Effector memory CD4-positive, alpha-beta T cell (primary cell): ENCODE measurements at places on chromosomes 2 and 18.
A peak's percentile ranks its signal among the peaks of the same experiment; 100 is the strongest.

DNA sequence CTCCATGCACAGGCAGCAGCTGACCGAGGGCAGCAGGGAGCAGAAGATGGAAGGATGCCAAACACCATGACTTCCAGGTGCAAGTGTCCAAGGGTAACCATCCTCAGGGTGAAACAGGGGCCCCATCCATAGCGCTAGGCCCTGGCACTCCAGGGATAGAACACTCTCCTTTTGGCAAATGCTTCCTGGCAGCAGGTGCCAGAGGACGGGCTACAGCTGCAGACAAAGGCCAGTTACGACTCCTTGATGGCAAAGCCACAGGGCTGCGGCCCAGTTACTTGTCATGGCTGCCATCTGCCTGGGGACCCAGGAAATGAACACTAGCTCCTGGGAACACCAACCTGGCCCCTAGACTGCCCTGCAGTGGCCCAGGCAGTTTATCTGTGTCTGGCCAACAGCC is 178.8 kb downstream of the TMEM163 start:
- DNase-seq = no peak

DNA sequence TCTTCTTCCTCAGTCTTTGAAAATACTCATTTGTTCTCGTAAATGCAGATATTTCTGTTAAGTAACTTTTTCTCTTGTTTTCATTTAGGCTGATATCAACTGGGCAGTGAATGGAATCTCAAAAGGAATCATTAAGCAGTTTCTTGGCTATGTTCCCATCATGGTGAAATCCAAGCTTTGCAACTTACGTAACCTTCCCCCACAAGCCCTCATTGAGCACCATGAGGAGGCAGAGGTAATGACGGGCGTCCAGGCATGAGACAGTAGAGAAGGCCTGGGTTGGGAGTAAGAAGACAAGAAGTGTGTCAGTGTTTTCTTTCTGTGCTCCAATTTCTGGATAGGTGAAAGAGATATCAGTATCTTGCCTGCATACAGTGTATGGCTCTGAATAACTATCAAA is 5.1 kb downstream of the POLR1B start:
- no peak for DNase-seq

GRCh38 chr2:188695953-188696352 is 278.2 kb upstream of the COL3A1 start:
- no peak for DNase-seq

DNA sequence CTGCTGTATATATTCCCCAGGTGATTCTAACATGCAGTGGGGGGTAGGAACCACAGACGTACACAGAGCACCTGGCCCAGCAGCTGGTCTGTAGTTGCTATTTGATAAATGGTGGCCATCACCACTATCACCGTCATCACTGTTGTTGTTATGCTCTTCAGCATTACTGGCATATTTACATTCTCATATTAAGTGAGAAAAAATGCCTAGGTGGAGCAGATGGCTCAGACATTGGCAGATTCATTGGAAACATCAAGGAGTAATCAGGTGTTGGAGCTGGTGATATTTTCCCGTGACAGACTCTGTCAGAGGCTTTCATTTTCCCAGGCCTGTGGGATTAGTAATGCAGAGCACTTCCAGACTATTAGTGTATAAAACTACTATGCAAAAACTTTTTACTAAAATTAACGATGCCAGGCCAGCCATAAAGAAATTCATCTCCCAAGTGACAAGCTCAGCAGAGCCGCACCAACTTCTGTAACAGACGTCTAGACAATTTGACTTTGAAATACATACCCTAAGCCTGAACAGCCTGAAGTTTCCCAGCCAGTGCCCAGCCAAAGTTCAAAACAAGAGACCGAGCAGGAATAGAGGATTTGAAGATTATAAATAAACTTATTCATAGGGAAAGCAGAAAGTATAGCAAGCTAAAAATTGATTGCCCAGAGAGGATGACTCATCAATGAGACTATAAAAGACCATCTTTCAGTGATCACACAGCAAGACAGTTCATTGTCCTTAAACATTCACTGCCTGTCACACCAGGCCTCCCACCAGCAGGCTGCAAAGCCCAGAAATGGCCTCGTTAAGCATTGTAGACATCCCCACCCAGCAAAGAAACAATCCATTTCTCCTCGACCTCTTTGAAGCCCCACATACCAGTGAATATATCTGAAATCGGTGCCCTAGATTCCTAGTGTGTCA is 247.4 kb upstream of the CHAC2 start:
- DNase-seq = no peak

DNA sequence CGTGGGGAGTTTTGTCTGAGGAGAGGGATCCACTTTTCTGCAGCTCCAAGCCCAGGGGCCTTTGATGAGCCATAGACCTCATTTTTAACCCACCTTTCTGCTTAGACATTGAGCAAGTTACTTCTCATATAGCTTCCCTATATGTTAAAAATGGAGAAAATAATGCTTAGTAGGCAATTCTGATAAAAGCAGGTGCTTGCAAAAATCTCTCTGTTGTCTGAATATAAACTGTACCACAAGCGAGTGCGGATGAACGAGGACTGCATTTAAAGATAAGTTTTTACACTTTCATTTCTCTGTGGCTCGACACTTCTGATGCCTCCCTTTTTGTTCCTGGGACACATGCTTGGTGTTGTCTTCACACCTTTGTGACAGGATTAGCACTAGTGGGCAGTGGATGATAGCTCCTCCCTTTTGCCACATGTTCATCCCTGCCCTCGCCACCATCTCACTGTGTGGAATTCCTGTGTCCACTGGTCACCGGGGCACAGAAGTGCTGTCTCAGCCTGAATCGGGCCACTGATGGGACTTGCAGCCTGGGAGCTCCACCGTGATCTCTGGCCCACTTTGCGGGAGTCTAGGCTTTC is 1.6 kb downstream of the TYMS start:
- DNase-seq = no peak

GRCh38 chr18:34976899-34977837 is 64.0 kb upstream of the MAPRE2 start:
- DNase-seq = peak; percentile 58

DNA sequence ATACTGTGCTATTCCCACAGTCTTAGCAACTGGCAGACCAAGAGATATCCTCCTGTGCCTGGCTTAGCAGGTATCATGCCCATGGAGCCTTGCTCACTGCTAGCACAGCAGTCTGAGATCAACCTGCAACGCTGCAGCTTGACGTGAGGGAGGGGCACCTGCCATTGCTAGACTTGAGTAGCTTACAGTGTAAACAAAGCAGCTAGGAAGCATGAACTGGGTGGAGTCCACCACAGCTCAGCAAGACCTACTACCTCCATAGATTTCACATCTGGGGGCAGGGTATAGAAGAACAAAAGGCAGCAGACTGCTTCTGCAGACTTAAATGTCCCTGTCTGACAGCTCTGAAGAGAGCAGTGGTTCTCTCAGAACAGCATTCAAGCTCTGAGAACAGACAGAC is 74.8 kb downstream of the AKAIN1 start:
- no peak for DNase-seq

GRCh38 chr18:61821748-61822147 is 71.1 kb downstream of the RNF152 start:
- no peak for DNase-seq

DNA sequence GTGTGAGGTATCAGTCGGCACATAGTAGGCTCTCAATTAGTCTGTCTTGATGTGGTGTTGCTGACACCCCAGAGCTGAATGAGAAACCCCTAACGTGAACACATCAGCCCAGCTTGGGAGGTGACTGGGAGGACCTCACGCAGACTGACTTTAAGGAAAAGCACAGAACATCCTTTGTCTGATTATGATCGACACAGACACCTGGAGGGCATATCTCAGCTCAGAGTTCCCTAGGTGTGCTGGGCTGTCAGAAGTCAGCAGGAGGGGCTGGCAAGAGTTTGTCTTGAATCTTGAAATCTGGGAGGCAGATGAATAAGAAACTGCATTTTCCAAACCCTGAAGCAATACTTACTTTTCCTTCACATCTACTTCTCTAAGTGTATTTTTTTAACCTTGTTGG is 16.8 kb upstream of the MYCN start:
- no peak for DNase-seq

DNA sequence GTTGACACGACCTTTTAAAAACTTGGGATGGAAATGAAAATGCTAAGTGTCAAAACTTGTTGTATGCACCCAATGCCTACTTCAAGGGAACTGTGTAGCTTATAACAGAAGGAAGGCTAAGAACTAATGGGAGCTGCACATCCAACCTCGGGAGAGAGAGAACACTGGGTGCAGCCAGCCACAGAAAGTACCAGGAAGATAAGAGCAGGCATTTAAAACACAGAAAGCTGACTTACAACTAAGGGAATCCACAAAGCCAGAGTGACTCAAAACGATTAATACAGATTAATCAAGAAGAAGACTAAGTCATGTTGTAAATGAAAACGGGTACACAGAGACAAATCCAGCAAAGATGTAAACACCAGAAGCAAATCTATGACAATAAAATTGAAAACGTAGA is 113.4 kb downstream of the HDAC4 start:
- no peak for DNase-seq

- DNase-seq = no peak
Measured at GRCh38 chr2:109699646-109700045, 85.5 kb downstream of the SOWAHC start.

DNA sequence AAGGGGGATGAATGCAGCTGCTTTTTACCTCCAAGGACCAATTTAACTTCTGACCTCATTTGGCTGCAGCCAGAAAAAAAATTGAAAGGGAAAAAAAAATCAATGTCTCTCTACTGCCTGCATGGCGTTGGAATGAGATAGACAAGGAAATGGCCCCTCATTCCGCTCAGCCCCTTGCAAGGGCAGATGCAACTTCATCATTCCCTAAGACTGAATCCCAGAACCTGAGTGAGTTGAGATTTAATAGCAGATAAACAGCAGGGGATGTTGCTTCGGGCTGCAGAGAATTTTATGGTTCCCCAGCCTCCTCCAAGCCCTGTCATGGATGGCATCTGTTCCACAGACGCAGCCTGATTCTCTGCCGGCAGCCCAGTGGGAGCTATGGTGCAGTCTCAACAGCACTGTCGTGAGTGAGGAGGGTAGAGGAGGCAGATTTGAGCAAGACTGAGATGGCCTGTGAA is 49.0 kb downstream of the CAPN13 start:
- DNase-seq = no peak

GRCh38 chr2:227817850-227818674 is 4.4 kb downstream of the CCL20 start:
- DNase-seq = peak; percentile 65

DNA sequence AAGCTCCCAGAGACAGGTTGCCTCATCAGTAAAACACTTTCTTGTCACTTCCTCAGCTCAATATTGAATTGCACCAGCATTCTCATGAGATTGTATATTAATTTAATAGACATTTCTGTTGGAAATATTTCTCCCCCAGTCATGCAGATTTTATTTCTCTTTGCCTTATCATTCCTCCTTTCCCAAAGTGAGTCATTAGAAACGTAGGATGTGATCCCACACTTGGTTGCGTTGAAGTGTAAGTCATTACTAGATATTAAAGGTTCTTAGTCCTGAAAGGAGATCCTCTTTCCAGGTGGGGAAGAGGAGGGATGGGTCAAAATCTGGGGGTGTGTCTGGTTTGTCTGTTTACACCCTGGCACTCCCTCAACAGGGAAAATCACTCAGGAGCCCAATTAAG is 438.2 kb downstream of the SLC4A3 start:
- DNase-seq = no peak

GRCh38 chr2:219736209-219736608 is 108.8 kb downstream of the SLC4A3 start:
- DNase-seq = no peak

DNA sequence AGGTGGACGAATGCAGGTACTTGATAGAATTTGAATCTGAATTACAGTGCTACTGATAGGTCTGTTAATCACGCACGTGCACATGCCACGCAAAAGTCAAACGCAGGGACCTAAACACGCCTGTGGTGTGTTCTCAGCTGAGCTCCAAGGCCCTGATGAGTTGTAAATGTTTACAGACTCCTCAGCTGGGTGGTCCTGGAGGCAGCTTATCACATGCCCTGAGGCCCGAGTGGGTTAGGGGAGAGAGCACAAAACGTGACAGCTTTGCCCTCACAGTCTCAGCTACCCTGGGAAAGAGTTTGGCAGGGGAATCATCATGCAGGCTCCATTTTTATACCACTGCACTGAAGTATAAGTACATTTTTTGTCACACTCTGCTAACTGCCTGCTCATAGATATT is 68.3 kb upstream of the FAM110C start:
- DNase-seq = no peak

GRCh38 chr2:104127049-104127770 is 726.7 kb upstream of the POU3F3 start:
- no peak for DNase-seq

DNA sequence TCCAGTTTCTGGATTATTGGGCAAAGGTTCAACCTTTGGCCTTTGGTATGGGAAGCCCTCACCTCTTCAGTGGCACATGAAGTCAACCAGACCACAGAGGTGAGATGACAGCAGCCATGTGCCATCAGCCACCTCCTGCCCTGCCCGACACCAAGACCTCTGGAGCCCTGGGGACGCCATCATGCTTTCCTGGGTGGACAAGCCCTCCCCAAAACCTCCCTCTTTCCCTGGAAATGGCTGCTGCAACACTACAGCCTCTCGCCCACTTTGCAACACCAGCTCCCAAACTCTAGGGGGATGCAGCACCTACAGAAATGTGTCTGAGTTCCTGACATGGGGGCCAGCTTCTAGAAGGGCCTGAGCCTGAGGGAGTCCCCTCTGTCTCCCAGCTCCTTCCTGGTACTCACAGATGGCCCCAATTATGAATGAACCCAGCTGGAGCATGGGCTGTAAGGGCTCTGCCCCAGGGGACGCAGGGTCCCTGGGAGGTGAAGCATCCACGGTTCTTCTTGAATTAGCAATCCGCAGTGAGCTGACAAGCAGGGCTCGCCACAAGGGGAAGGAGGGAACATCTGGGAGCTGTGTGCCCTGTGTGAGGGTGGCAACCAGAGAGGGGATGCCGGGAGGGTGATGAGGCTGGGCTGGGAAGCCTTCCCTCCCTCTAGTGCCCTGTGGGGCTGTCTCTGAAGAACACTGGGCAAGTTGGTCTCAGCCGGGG is 268.5 kb upstream of the HDAC4 start:
- DNase-seq = no peak

GRCh38 chr2:85577386-85578242 is at the start of gene VAMP8:
TSS of gene VAMP8 (plus strand) at chr2:85577586. CDS start at chr2:85577647, 61 bp downstream.
- peak; percentile 37 for DNase-seq

- DNase-seq = no peak
Measured at GRCh38 chr2:106339132-106339531, 129.1 kb downstream of the RGPD3 start.

DNA sequence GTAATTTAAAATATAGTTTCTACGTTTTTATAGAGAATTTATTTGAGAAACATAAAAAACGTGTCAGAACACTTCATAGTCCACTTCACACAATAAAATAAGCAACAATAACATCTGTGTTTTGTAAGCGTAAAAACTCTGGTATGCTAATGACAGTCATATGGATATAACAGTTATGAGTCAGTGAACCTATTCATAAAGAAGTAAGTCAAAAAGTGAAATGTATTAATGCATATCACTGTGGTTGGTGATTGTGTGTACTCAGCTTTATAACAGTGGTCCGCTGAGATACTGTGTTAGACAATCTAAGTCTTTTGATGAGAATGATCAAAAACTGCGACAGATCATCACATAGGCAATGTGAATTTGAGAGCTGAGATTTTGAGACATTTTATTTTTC is 153.2 kb downstream of the WDR7 start:
- DNase-seq = no peak

- DNase-seq = no peak
Measured at GRCh38 chr2:102009557-102009956, 17.8 kb downstream of the IL1R2 start.
